Caudate nucleus (tissue), 63 donors: ENCODE measurements at places on chromosomes 4 and X.

DNA sequence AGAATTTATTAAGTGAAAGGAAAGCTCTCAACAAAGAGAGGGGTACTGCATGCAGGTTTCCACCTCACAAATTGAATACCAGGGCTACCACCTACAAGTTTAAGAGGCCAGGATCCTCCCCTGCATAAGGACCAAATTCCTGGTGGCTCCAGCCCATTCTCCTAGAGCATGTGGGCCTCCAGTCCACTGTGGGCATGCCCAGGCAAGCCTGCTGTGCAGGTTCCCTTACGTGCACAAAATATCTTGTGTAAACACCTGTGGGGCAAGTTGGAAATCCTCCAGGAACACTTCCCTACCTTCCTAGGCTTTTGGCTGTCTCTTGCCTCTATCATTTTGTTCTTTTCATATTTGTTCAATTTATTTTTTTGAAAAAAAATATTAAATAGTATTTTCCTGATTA lies 724.3 kb downstream of the ARAP2 start:
- no peak for DNase-seq

GRCh38 chrX:118847676-118848075 lies 24.1 kb downstream of the ZCCHC12 start:
- DNase-seq = no peak

- DNase-seq = no peak
Measured at GRCh38 chr4:42653626-42654560, 3.0 kb downstream of the ATP8A1 start.

GRCh38 chrX:104117759-104118158 lies 5.4 kb downstream of the ZCCHC18 start:
- no peak for DNase-seq

GRCh38 chrX:22220941-22221340 lies 51.8 kb upstream of the CBLL2 start:
- no peak for DNase-seq

DNA sequence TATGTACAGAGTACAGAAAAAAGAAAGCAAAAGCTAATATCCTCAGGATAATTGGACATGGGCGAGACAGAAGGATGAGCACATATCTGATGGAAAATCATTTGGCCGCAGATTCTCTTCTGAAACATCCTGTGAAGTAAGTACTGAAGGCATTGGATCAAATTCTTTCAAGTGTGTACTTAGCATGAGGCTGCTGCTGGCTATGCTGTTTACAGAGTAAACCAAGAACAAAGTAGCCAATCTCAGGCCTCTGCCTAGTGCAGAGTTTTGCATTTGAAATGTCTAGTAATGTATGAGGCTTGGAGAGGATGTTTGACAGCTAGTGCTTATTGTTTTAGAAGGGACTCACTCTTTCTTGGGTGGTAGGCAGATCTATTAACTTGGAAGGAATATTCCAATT lies 128.5 kb downstream of the MAGEC2 start:
- DNase-seq = no peak

DNA sequence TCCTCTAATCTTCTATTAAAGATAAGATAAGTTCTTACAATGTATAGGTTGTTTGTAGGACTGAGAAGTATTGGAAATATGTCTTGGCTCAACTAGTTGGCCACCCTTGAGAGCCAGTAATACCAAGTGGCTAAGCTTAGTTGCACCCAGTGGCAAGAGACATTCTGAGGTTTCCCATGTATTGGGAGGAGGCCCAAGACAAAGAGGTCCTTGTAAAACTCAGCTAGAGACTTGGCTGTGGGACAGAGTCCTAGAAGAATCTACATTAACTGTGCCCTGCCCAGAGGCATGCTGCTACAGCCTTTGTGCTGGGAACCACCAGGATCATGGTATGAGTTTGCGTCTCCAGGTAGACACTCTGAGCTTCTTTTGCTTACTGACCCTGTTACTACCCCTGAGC lies 41.9 kb upstream of the SLC4A4 start:
- no peak for DNase-seq

DNA sequence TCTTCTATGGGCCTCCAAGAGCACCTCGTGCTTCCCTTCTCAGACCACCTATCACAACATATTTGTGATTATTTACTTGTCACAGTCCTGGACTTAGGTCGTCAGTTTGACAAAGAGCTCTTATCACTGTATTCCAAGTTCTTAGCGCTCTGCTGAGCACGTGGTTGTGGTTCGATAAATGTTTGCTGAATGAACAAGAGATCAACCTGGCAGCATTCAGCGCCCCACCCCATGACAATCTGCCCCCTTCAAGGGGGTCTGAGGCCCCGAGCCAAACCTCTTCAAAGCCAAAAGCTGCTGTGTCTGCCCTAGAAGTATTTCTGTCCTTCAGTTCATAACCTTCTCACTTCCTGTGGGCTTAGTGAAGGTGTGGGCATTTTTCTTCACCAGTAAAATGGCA lies 15.0 kb downstream of the RPS4X start:
- no peak for DNase-seq

DNA sequence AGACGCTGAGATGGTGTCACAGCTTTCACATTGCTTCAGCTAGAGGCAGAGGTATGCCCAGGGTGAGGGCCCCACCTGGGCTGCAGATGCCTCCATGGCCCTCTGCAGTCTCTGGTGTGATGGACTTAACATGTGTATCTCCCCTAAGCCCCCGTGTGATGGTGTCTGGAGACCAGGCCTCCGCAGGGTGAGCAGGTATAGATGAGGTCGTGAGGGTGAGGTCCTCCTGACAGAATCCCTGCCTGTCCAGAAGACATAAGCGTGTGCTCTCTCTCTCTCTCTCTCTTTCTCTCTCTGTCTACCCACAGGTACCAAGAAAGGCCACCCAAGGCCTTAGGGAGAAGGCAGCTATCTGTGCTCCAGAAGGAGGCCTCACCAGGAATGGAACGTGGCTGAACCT lies 50.9 kb downstream of the CPZ start:
- DNase-seq = no peak

DNA sequence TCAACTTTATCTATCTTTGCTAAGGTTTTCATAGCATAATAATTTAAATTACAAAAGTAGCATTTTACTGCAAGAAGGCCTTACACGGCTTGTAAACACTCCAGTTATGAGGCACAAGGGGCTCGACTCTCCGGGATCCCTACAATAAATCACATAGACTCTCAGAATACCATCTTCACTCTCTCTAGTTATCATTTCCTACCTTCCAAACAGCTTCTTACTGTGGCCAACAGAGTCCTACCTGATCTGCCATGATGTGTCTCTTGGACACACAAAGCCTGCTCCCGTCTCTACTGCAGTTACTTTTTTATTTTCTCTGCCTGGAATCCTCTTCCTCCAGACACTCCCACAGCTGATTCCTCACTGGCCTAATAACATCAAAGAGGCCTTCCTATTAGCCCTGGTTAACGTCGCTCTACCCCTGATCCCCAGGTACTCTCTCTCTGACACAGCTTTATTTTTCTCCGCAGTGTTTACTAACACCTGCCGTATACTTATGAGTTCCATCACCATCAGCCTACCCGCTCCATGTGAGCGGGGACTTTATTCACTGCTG lies 559.6 kb upstream of the DIPK2B start:
- no peak for DNase-seq

DNA sequence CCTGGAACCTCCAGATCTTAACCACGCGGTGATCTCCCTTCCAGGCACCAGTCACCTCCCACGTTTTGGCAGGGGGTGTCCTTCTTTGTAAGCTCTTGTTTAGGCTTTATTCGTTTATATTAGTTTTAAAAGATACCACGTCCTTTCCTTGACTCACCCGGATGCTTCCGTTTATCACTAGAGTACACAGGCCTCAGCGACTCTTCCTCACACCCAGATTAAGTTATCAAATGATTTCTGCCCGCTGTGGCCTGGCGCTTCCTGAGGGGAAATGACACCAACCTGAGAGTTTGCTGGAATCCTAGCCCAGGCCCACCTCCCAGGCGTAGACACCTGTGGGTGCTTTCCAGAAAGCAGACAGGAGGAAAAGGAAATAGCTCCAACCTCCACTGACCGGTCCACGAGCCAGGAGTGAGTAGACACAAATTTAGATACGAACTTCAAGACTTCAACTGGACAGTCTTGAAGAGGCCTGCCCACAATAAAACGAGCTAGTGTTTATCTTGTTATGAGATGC lies 756 bp upstream of the ADAMTS3 start:
- DNase-seq = no peak

GRCh38 chrX:28595346-28595745 lies 8.1 kb downstream of the IL1RAPL1 start:
- DNase-seq = no peak

DNA sequence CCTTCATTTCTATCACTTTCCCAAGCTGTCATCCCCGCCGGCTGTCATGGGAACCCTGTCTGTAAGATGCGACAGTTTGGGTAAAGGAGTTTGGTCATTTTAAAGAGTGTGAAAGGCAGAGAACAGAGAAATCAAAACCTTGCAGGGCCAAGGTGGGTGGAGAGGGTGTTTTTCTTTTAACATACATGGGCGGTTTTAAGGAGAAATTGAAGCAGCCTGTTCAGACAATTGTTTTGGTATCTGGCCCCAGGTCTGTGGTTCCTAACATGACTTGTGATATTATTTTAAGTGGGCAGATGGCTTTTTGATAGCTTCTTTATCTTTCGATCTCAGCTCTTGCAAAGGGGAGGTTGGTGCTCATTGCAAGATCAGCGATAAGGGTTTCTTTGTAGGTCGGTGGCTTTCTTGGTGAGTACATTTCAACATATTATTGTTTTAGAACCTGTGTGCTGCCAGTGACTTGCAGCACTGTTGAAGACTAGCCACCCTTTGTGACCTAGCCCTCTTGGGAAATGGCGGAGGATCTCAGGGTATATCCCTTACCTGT lies 3.7 kb downstream of the PPP1R3F start:
- DNase-seq = no peak

GRCh38 chr4:67234296-67234695 lies 311.0 kb downstream of the CENPC start:
- DNase-seq = no peak
